Naive B cell (primary cell): ENCODE measurements at places on chromosomes 1 and 21. TPM values are rescaled to one million over a fixed set of nuclear protein-coding genes. Genes with fewer than 3 reads are reported as not detected.
A peak's percentile ranks its signal among the peaks of the same experiment; 100 is the strongest.

GRCh38 chr21:41878831-41879189, 334 bp downstream of the PRDM15 start:
- DNase-seq: peak; percentile 71

The TPTE gene
- not detected for polyA plus RNA-seq

GRCh38 chr1:36135796-36136195, 10.8 kb upstream of the COL8A2 start:
- no peak for DNase-seq

DNA sequence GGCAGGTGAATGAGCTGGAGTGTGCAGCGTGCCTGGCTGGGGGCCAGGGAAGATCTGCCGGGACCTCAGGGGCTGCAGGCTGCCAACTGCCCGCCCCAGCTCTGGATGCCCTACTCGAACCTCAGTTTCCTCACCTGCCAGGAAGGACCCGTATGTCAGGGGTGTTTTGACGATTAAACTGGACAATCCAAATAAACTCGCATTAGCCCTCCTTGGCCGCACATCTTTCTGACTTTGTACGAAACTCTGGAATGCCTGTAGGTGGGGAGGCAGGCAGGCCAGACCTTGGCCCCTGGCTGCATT, 8.3 kb upstream of the ZNF669 start:
- DNase-seq: no peak

GRCh38 chr21:41367301-41367944, 5.6 kb downstream of the MX2 start:
- DNase-seq: no peak

The INAVA gene
- polyA plus RNA-seq: not detected

- DNase-seq: no peak
Observed at GRCh38 chr1:192913683-192914082, 104.8 kb downstream of the RGS2 start.

The CEPT1 gene
- 52.0 TPM for polyA plus RNA-seq

DNA sequence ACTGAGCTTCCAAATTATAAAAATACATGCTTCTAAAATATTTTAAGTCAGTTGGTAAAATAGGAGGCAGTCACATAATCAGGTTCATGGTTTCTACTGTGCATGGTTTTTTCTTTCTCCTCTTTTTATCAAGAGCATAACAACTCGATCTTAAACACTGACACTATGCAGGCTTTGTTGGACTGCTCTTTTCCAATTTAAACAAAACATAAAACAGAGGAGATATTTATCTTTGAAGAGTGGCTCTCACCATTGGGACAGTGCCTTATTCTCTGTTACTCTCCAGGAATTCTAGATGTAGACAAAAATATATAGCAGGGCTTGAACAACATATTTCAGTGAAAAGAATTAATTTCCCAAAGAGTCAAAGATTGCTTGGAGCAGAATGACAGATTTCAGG, 883.5 kb upstream of the ADGRL2 start:
- DNase-seq: no peak
